ENCODE measurements at places on chromosomes 5 and 9.
A peak's percentile ranks its signal among the peaks of the same experiment; 100 is the strongest.

GRCh38 chr9:137797206-137798120, 80.1 kb upstream of the CACNA1B start:
- DNase-seq: no peak

DNA sequence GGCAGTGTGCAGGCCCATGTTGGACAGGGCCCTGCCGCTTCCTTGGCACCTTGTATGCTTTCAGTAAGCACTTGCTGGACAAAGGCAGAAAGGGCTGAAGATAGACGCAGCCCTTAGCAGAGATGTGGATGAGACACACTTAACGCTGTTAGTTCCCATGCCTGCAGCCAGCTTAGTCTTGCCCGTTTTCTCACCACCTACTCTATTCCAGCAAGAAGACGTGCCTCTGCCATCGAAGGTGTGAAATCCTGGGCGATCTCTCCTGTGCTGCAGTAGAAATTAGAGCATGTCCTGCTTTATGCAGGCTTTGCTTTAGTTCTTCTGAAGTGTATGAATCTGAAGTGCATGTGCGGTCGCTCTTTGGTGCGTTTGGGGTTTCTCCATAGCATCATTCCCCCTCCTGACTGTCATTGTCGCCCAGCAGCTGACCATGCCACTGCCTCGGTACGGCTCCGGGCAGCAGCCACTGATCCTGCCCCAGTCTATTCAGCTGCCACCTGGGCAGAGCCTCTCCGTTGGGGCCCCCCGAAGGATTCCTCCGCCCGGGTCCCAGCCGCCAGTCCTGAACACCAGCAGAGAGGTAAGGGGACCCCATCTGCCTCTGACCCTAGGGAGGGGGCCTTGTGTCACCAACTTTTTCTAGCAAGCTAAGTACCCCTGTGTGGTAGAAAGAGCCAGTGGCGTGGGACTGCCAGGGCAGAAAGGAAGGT, 11.6 kb upstream of the POMT1 start:
- no peak for DNase-seq

DNA sequence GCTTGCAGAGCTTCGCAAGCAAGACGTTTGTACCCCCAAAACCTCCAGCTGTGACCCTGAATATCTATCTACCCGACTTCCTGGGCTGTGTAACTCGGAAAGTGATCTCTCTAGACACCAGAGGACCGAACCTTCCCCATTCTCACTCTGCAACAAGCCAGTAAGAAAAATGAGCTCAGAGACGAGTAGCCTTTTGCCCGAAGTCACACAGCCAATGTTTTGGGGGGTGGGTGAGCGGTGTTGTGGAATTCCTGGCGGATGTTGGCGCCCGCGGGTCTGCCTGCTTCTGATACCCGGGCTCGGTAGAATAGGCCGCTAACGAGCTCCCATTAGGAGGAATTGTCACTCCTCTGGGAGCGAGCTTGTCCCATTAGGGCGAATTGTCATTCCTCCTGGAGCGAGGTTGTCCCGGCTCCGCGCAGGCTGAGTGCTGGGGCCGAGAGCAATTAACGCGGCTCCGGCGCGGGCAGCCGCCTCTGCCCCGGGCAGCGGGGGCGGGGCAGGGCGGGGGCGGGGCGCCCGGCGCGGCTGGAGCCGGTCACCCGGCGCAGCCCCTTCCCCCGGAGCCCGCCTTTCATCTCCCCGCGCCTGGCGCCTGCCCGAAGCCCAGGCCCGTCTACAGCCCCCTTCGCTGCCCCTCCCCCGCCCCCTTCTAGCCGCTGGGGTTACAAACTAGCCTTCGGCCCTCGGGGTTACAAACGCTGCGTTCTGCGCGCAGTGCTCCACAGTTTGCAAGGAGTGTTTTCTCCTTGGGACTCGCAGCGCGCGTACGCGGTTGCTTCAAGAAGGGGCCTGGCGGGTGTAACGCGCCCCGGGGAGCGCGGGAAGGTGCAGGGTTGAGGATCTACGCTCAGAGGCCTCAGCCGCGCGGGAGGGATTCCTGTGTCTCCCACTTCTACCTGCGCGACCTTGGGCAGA, 3.5 kb upstream of the MSX2 start:
- no peak for DNase-seq

- no peak for DNase-seq
Observed at GRCh38 chr5:73151766-73152410, 21.1 kb upstream of the TMEM174 start.

GRCh38 chr5:119360905-119361593, 5.2 kb downstream of the TNFAIP8 start:
- DNase-seq: no peak

DNA sequence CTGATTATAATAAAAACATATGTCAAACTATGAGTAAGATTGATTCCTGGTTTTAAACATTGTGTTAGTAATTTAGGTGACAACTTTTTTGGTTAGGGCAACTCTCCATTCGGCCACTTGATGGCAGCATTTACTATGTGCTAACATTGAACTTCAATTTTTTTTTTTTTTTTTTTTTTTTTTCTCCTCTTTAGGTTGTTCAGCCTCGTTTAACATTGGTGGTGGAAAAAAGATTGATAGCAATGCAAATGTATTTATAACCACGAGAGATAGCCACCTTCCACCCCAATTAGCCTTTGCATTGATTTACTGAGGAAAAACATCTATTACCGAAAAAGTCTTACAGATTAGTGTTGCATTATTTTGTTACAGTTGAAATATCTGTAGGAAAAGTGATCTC, 159.1 kb downstream of the CSNK1G3 start:
- DNase-seq: peak; percentile 14

- no peak for DNase-seq
Observed at GRCh38 chr5:6378766-6379103, 388 bp upstream of the MED10 start.

DNA sequence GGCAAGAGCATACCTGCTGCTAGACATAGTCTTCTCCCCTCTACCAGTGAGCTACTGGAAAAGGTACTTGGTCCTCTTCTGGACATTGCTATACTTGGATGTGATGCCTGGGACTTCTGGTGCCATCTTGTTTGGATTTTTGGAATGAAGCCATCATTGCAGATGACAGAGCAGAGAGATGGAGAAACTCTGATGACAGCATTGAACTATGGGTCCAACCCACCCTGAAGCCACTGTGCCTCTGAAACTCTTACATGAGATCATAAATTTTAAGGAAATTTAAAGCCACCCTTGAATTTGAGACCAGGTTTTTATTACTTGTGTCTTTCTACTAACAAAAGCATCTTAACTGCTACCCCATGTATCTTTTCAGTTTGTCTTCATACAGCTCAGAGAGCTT, 151.1 kb upstream of the SMIM23 start:
- DNase-seq: no peak

- no peak for DNase-seq
Observed at GRCh38 chr9:99046068-99046467, 58.8 kb upstream of the TGFBR1 start.

GRCh38 chr5:169195601-169196000, 105.3 kb downstream of the SLIT3 start:
- no peak for DNase-seq

- DNase-seq: no peak
Observed at GRCh38 chr9:125867751-125868415, 120.7 kb downstream of the PBX3 start.

DNA sequence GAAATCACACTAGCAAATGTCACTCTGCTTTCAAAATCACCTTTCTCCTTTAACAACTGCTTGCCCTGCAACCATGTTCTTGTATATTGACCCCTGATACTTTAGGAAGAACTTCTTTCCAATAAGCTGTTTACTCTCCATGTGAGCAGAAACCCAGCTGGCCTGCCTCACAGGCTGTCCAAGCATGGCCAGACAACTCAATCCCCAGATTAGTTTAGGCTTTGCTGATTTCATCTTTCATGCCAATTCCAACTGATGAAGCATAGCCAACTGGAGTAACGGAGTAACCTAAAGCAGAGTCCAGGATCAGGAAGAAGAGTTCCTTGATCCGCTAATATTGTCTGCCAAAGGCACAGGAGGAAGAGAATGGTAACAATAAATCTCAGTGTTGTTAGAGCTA, 56.7 kb upstream of the HTR1A start:
- no peak for DNase-seq

GRCh38 chr5:142426129-142427014, 101.6 kb upstream of the SPRY4 start:
- DNase-seq: no peak

DNA sequence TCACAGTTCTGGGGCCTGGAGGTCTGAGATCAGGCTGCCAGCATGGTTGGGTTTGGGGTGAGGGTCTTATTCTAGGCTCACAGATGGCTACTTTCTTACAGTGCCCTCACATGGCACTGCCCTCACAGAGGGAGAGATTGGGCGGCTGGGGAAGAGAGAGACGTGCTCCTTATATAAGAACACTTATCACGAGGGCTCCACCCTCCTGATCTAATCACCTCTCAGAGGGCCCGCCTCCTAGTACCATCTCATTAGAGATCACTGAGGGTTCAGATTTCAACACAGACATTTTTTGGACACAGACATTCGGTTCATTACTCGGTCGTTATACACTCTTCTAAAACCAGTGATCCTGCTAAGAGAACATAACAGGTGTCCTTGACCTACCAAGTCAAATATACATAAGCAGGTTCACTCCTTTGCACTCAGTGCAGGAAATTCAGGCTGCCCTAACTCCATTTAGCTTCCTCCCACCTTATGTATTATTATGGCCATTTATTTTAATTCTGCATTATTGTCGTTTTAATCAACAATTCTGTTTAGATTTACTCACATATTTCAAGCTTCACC, 121.7 kb downstream of the ICE1 start:
- no peak for DNase-seq

DNA sequence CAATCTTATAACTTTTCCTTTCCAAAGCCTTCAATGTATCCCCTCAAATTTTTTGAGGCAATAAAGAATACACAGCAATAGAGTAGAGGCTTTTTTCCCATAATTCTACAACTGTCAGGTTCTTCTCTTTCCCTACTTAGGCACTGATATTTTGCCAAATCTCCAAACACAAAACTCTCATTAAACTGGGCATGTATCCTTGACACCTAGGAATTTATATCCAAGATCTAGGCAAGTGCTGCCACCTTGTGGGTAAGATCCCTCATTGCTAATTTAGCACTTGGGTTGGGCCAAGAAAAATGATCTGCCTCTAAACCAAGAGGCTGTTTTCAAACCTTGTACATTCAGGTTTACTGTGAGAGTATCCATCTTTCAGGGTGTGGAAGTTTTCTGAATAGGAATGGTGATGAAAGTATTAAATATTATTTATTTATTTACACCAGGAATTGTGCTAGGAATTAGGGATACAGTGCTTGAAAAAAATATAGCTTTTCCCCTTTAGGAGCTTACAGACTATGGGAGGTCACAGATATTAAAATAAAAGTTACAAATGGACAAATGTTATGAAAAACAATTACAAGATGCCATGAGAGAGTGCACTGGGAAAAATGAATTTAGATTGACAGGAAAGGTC, 17.6 kb downstream of the TSTD2 start:
- no peak for DNase-seq

GRCh38 chr5:75935572-75935971, 147.6 kb upstream of the SV2C start:
- DNase-seq: no peak

- no peak for DNase-seq
Observed at GRCh38 chr5:1325870-1326531, 18.9 kb downstream of the CLPTM1L start.

GRCh38 chr9:129069862-129070641, 10.9 kb upstream of the DOLPP1 start:
- DNase-seq: no peak

DNA sequence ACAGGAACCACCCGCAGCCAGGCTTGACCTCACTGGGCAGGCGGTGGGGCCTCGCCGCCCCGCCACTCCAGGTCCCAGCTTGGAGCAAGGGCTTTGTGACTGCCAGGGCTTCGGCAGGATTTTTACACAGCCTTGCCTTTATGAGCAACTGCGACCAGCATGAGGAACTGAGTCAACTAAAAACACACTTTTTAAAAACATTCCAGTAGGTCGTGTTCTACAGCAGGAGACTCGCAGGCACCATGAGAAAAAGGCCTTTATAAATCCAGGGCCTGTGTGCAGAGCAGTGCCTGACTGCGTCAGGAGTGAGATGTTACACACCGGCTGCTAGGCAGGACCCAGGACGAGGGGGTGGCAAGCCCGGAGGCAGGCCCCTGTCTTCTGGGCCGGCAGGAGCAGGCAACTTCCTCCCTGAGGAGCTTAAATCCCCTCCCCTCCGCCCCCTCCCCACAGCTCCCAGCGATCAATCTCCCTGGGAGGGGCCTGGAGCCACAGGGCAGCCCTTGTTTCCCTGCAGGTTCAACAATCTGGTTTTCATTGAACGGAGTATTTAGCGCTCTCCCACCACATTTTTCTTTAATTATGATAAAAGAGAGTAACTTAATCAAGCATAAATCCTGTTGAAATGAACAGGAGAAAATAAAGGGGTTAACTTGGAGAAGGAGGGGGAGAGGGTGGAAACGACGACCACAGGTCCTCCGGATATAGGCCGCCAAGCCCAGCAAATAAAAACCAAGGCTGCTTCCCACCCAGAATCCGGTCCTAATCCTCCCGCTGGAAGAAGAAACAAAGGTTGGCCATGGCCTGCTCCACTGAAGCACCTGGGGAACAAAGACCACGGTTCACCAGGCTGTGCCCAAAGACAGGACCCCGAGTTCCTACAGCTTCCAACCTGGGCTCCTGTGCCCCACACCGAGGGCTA, 92.5 kb downstream of the ROR2 start:
- peak; percentile 33 for DNase-seq

DNA sequence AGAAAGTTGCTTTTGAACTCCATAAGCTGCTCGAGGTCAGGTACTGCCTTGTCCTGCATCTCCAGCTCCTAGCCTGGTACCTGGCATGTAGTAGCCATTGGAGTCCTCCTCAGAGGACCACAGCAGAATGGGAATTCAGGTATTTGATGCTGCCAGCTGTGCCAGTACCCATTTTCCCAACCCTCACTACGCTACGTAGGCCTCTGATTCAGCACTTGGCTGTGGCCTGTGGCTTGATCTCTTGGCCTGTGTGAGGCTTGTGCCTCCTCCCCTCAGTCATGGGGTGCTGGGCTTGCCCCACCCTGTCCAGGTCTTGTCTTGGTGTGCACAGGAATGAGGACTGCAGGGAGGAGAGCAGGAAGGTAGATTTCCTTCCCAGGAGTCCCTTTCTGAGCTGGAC, 11.8 kb downstream of the OTULIN start:
- DNase-seq: no peak

DNA sequence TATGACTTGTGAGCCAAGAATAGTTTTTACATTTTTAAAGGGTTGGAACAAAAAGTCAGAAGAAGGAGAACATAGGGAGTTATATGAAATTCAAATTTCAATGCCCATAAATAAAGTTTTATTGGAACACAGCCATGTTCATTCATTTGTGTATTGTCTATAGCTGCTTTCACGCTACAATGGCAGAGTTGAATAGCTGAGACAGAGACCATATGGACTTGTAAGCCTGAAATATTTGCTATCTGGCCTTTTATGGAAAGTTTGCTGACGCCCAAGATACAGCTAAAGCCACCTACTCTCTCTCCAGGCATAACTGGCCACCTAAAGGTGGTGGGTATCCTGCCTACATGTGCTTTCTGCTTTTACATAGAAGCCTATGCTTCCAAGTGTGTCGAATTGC, 10.9 kb downstream of the DAB2IP start:
- DNase-seq: no peak

GRCh38 chr5:138110266-138110963, 26.6 kb downstream of the WNT8A start:
- DNase-seq: no peak

- DNase-seq: no peak
Observed at GRCh38 chr9:118650417-118650816, 718.8 kb downstream of the BRINP1 start.

- no peak for DNase-seq
Observed at GRCh38 chr9:133437753-133438531, 15.8 kb downstream of the ADAMTS13 start.

Data from fibroblast of skin of left biceps (primary cell).